Stimulated activated CD4-positive, alpha-beta T cell treated with anti-CD3 and anti-CD28 coated beads, Interleukin-15, amount 100 ng/mL, for 48 hours (primary cell): ENCODE measurements at places on chromosomes 5 and 9.

DNA sequence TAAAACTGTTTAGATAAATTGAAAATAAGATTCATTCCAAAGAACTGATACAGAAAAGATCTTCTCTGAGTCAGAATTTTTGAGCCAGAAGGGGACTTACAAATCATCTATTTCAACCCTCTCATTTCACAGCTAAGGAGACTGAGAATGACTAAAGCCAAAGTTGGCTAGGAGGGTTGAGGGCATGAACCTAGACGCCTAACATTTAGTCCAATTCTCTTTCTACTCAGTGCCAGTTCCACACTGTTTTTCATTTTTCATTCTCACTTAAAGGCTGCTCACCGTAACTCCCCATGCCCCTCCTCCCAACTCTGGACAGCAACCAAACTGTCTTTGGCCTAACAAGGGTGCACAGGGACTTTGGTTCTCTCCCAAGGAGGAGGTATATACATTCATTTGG is 364.0 kb downstream of the NDUFS4 start:
- no peak for DNase-seq

DNA sequence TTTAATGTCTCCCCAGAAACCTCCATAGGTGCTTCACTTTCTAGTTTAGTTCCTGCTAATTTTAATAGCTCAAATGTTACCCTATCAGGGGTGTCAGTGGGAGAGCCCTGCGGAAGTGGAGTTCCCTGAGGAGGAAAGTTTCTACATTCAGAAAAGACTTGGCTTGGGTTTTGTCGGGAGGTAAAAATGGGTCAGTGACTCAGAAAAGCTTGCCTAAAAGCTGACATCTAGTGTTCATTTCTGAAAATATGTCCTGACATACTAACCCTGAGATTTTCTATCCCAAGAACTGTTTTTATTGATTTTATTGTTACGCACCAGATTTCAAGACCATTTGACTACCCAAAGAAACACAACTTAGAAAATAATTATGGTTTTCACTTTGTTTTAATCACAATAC is 40.9 kb upstream of the GLDC start:
- DNase-seq = no peak

DNA sequence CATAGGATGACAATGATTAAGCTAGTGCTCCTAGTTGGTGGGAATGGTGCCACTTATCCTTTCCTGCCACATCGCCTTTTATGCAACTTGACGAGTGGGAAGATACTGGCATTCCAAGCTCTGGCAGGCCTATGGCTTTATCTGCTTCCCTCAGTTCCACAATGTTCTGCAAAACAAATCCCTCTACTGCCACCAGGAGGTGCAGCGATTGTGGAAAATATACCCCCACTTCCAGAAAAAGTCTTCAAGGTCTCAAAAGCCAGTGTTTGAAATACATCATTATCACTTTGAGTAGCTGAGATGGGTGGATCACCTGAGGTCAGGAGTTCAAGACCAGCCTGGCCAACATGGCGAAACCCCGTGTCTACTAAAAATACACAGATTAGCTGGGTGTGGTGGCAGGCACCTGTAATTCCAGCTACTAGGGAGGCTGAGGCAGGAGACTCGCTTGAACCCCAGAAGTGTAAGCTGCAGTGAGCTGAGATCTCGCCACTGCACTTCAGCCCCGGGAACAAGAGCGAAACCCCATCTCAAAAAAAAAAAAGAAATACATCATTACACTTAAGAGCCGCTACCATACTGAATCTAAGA is 3.4 kb downstream of the CLINT1 start:
- DNase-seq = no peak

DNA sequence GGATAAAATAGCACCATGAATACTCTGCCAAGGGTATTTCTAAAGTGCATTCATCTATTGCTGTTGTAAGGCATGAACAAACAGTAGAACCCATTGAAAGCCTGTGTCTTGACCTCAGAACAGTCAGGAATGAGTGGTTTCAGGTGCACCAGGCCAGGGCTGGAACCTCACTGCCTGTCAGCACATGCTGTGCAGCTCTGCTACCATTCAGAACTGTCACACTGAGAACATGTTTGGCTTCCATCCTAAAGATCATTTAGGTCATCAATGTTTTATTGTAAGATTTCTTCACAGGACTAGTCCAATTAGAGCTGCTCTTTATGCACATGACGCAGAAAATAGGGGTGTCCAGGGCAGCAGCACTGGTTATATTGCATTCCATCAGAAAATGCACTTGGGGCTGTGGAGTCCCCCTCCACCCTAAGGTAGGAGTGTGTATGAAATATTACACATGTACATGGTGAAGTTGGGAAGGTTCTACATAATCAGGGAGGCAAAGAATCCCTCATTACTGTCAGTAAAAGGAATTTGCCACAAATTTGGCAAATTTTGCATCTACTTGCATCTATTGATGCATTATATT is 408.0 kb downstream of the CTNND2 start:
- no peak for DNase-seq

GRCh38 chr9:113493203-113493520 is 29.6 kb downstream of the RGS3 start:
- no peak for DNase-seq

DNA sequence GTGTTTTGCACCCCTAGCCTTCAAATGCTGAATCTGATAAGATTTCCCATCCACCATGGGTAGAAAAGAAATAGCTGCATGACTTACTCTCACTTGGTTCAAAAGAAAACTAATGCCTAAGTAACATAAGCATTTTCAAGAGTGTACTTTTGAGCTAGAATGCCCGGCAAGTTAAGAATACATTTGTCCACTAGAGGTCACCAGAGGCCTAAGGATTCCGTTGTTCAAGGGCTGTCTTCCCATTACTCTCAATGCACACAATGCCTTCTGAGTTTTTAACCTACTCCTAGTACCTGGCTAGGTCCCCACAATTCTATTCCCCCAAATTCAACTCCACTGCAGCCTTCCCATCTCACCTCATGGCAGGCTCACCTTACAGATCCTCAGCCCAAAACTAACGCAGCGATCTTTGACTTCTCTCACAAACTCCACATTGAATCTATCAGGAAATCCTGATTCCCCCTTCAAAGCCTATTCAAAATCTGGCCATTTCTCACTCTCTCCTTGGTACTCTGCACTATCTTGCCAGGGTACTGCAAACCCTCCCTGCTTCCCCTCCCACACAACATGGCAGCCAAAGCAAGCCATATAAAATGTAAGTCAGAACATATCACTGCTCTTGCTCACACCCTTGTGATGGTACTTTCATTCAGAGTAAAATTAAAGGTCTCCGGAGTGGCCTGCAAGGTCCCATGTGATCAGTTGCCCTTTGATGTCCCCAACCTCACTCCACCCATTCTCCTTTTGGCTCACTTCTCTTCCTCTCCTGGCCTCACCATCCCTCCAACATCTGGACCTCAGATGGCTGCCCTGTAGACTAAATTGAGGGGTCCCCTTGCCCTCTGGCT is 13.4 kb downstream of the OXCT1 start:
- DNase-seq = no peak

DNA sequence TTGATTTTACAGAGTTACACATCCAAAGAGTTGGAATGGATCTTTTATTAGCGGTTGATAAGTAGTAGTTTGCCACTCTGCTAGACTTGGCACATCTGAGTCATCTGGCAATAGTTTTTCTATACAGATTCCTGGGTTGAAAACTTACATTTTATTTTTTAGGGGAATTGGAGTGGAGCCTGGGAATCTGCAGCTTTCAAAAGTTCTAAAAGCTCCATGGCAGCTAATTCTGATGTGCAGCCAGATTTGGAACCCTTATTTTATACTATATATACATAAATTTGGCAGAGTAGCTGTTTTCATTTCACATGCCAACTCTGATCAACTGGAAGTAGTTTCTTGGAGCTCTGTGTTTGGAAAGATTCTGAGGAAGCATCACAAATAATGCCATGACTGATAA is 715.5 kb downstream of the TLR4 start:
- no peak for DNase-seq

GRCh38 chr9:97961361-97961760 is 21.8 kb upstream of the ANP32B start:
- DNase-seq = no peak

GRCh38 chr9:137116728-137117127 is 2.2 kb upstream of the DPP7 start:
- no peak for DNase-seq

GRCh38 chr9:135494791-135495559 is 5.5 kb upstream of the MRPS2 start:
- DNase-seq = no peak
